Stimulated activated CD8-positive, alpha-beta memory T cell treated with anti-CD3 and anti-CD28 coated beads, Interleukin-4, amount 100 ng/mL, for 1 hour (primary cell): ENCODE measurements at places on chromosomes 2 and 18.

DNA sequence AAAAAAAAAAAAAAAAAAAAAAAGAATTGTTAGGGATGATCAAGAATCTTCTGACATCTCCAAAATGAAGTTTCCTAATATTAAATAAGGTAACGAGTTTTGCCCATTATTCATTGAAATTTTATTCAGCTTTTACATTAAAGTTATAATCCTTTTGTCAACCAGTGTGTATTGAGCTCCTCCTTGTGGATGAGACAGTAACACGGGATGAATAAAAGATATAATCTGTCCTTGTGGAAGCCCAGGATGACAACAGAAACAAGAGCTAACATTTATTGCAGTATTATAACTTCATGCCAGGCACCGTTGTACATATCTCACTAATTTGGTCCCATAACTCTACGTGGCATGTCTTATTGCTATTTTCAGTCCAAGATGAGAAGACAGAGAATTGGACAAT is 33.4 kb upstream of the SERPINB7 start:
- no peak for DNase-seq

- DNase-seq: no peak
These were observed 1002.5 kb upstream of the FAM98A start for GRCh38 chr2:34601561-34601960.

DNA sequence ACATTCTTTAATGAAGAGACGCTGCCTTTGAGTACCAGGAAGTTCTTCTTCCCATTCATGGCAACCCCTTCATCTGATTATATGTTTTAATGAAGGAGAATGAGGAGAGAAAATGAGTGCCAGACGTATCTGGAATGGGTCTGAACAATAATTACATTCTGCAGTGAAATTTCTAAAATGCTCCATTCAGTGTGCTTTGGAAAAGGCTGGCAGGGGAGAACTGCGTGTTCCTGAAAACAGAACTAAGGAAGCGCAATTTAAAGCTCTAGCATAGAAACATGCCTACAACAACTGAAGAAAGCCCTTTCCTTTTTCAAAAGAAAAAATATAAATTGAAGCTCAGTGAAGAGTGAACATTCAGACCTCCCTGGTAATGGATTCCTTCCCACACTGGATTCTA is 58.8 kb downstream of the BOD1L2 start:
- DNase-seq: no peak

- DNase-seq: no peak
These were observed 70.3 kb downstream of the CHST9 start for GRCh38 chr18:27114842-27115241.

DNA sequence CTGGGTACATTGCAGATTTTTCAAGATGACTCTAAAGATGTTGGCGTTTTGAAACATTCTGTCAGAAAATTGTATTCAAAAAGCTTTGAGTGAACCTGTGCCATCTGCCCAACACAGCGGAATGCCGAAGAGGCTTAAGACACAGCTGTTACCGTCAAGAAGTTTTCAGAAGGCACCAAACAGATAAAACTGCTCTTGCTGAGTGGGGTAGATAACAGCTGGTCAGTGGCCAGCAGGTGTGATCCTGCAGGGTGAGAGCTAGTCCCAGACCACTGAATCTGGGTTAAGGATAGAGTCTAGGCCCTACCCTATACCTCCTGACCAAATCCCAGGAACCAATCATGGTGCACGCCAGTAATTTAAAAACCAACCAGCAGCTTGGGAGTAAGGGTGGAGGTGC is 60.5 kb upstream of the B3GNT7 start:
- no peak for DNase-seq

DNA sequence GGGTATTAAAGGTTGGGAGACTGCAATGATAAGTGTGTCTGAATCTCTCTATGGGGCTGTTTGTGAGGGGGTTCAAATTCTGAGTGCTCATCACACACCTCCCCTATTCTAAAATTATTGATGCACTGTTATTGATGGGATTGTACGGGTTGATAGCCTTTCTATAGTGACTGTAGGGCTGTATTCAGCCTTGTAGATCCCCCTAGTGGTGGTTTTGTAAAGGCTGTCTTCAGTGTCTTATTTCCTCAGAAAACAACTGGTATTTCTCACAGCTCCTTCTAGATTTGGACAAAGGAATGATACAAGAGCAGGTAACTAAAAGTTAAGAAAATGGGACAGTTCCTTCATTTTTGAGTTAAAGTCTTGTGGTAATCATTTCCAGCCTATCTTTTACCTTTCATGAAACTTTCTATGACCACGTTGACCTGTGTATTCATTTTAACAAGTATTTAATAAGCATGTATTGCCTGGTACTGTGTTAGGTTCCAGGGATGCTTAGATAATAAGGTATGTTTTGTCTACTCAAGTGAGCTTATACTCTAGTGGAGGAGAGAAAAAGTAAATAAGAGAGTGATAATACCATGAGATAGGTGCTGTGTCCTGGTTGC is 21.2 kb downstream of the SMAD4 start:
- DNase-seq: no peak

DNA sequence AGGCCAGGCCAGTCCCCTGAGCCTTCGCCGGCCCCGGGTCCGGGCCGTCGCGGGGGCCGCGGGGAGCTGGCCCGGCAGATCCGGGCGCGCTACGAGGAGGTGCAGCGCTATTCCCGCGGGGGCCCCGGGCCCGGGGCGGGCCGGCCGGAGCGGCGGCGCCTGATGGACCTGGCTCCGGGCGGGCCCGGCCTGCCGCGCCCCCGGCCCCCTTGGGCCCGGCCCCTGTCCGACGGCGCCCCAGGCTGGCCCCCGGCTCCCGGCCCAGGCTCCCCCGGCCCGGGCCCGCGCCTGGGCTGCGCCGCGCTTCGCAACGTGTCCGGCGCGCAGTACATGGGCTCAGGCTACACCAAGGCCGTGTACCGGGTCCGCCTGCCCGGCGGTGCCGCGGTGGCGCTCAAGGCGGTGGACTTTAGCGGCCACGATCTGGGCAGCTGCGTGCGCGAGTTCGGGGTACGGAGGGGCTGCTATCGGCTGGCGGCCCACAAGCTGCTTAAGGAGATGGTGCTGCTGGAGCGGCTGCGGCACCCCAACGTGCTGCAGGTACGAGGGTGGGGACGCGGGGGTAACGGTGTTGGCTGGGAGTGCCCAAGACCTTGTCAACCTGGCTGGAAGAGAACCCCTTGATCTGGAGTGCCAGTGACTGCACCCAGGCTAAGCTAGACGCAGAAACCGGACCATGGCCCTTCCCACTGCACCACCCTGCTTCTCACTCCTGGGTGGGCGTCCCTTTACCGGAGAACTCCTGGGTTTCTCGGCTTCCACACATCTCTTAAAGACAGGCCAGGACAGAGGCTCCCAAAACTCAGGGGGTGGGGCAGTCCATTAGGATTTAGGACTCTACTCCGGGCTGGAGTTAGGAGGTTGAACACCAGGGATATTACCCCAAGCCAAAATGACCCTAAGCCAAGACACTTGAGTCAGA is 739 bp downstream of the PKDCC start:
- DNase-seq: no peak
